ENCODE measurements at places on chromosomes 7 and 10.
A peak's percentile ranks its signal among the peaks of the same experiment; 100 is the strongest.

- no peak for DNase-seq
These were observed 12.0 kb upstream of the PURB start for GRCh38 chr7:44897309-44897708.

DNA sequence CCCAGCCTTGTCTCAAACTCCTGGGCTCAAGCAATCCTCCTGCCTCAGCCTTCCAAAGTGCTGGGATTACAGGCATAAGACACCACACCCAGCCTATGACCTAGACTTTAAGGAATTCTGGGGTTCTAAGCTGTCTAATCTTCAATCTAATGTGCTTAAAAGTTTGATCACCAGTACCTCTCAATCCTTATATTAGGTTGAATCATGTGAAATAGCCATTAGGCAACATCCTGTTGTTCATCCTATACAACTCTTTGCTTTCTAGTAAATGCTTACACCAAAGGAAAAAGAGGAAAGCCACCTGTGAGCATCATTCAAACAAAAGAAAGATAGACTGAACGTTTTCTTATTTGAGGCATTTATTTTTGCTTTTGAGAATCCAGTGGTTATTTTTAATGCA is 56.0 kb downstream of the ATOH7 start:
- no peak for DNase-seq

GRCh38 chr7:158097453-158098124 is 490.0 kb downstream of the PTPRN2 start:
- DNase-seq = no peak

DNA sequence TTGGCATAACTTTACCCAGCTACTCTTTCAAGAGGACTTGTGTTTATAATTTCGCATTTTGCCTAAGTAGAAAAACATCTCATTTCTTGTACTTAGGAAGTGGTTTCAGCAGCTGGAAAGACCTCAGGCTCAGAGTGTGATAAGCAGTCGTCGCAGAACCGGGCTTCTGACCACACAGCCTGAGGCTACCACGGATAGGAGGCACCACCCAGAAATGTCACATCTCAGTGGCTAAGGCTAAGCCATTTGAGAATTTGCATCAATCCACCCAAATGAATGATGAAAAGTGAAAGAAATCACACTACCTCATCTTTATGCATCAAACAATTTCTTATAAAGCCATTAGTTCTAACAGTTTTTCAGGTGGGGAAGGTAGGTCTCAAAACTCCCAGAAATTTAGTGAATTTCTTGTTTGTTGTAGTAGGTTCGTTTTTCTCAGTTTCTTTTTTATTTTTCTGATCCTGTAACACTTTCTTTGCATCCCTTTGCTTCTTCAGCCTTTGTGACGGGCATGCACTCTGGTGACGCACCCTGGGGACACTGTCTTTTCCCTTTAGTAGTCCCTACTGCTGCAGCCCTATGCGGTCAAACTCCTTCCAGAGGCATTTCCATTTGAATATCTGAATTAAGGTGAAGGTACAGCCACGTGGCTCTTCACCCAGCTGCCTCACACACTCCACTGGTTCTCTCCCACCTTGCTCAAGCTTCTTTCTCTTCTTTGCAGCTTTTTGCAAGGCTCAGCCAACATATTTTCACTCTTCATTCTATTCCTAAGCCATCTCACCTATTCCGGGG is 68.5 kb downstream of the MAP3K8 start:
- peak; percentile 56 for DNase-seq

- no peak for DNase-seq
These were observed 42.5 kb downstream of the SIRT1 start for GRCh38 chr10:67926951-67927350.

GRCh38 chr7:12771378-12771877 is 84.0 kb downstream of the ARL4A start:
- DNase-seq = no peak

GRCh38 chr7:141097430-141097829 is 23.6 kb downstream of the TMEM178B start:
- no peak for DNase-seq

- DNase-seq = peak; percentile 28
These were observed 1.4 kb upstream of the MMD2 start for GRCh38 chr7:4960363-4960762.

GRCh38 chr10:12892924-12893323 is 108.6 kb downstream of the CCDC3 start:
- no peak for DNase-seq

DNA sequence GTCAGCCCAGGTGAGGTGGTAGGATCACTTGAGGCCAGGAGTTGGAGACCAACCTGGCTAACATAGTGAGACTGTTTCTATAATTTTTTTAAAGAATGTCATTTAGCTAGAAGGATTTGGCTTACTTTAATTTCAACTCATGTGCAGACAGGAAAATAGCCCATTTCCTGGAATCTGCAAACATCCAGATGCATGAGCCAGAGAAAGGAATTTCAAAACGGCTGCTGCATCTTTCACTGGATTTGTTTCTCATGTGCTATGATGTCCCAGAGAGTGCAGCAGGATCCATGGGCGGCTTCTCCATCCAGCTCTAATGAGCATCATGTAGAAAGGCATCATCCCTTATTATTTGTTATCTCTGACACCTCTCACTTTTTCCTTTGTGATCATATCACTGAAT is 149.3 kb downstream of the GALNT17 start:
- no peak for DNase-seq

- no peak for DNase-seq
These were observed 9.5 kb upstream of the FRMD4A start for GRCh38 chr10:14340051-14340744.

GRCh38 chr10:132707776-132708171 is 78.2 kb downstream of the NKX6-2 start:
- no peak for DNase-seq

DNA sequence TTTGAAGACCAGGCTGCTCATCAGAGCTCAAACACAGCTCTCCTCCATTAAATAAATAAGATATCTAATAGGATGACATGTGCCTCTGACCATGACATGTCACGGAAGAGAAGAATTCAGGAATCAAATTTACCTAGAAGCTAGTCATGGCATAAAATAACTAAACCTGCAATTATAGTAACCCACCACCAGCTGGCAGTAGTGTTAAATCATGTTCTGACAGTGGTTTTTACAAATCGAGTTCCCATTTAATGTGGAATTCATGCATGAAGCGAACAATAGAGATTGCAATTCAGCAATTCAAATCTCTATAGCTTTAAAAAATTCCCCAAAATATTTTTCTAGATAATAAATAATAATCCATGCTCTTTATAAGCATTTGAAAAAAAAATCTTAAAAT is 74.6 kb upstream of the IKZF1 start:
- DNase-seq = no peak

- DNase-seq = no peak
These were observed 94.6 kb upstream of the SMNDC1 start for GRCh38 chr10:110399106-110399964.

GRCh38 chr10:5064656-5065055 is 29.6 kb upstream of the AKR1C3 start:
- DNase-seq = no peak

- DNase-seq = peak; percentile 56
These were observed 815 bp downstream of the CCSER2 start for GRCh38 chr10:84329196-84329611.

- DNase-seq = no peak
These were observed 73.3 kb downstream of the ARID5B start for GRCh38 chr10:61974601-61975390.
